Lung (tissue), 17 donors: ENCODE measurements at places on chromosomes 1 and 21.

- H3K4me3 ChIP-seq: peak within 1 kb of the TSS; percentile 92
- peak within 1 kb of the TSS; percentile 91 for H3K27ac ChIP-seq
- H3K4me1 ChIP-seq: peaks cover 18% of the 10 kb centered on the region
- H3K36me3 ChIP-seq: peaks cover 16% of the 10 kb centered on the region
Observed at GRCh38 chr1:145858901-145859490, at the start of gene PIAS3. Gene PIAS3 (minus strand): TSS chr1:145859081. CDS start chr1:145858990, 91 bp downstream.

DNA sequence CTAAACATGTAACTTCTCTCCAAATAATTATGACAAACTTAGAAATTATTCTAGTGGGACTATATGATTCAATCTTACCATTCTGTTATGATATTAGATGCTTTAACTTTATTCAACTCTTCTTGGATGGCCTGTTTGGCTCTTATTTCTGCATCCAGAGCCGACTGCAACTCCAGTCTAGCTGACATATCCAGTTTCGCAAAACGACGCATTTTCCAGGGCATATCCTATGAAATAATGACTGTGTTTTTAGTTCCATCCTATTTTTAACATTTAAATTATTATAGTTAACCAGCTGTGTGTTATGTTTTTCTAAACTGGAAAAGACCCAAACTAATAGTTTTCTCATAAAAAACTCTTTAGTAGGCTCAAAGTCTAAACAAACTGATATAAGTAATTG is 133.7 kb downstream of the COQ8A start:
- H3K36me3 ChIP-seq: peaks cover 1% of the 10 kb centered on the region
- H3K4me1 ChIP-seq: no peaks in the 10 kb centered on the region
- no peaks in the 10 kb centered on the region for H3K27me3 ChIP-seq

GRCh38 chr21:44601596-44602462 is 1.4 kb downstream of the KRTAP10-7 start:
- no peaks in the 10 kb centered on the region for H3K4me1 ChIP-seq
- H3K27ac ChIP-seq: no peak overlapping the region
- H3K36me3 ChIP-seq: no peaks in the 10 kb centered on the region
- H3K4me3 ChIP-seq: no peak overlapping the region
- no peaks in the 10 kb centered on the region for H3K27me3 ChIP-seq

DNA sequence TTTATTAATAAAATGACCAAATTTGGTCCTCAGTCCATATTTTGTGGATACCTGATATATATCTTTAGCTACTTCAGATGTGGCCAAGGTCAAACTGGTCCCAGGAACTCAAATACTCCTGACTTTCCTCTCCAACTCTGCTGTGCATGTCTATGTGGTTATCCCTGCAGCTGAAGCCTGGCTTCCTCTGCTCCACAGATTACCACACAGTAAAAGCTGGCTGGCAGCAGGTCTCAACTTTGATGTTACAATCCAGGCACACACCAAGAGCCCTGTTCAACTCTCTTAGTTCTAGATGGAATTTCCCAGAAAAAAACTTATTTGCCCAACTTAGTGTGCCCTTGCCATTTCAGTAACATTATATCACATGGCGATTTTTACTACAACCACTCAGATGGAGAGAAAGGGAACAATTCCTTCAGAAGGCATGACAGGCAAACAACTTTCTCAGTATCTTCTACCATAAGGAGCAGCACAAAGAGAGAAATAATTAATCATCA is 479.5 kb downstream of the PLPP3 start:
- H3K27me3 ChIP-seq: no peaks in the 10 kb centered on the region
- no peak overlapping the region for H3K27ac ChIP-seq
- no peak overlapping the region for H3K4me3 ChIP-seq
- no peaks in the 10 kb centered on the region for H3K36me3 ChIP-seq
- no peak for DNase-seq
- H3K4me1 ChIP-seq: peaks cover 6% of the 10 kb centered on the region

GRCh38 chr1:76871355-76871974 is 4.2 kb downstream of the ST6GALNAC5 start:
- no peak overlapping the region for H3K4me3 ChIP-seq
- H3K27me3 ChIP-seq: peaks cover 19% of the 10 kb centered on the region

GRCh38 chr1:40042341-40042740 is 1.8 kb downstream of the CAP1 start:
- peak overlapping the region; percentile 8 for H3K4me3 ChIP-seq
- peak overlapping the region; percentile 20 for H3K27ac ChIP-seq
- H3K36me3 ChIP-seq: peaks cover 6% of the 10 kb centered on the region
- no peaks in the 10 kb centered on the region for H3K27me3 ChIP-seq

- no peak for DNase-seq
- H3K4me3 ChIP-seq: no peak overlapping the region
- no peaks in the 10 kb centered on the region for H3K4me1 ChIP-seq
- H3K27ac ChIP-seq: no peak overlapping the region
Observed at GRCh38 chr21:26106562-26106961, 64.0 kb downstream of the APP start.

DNA sequence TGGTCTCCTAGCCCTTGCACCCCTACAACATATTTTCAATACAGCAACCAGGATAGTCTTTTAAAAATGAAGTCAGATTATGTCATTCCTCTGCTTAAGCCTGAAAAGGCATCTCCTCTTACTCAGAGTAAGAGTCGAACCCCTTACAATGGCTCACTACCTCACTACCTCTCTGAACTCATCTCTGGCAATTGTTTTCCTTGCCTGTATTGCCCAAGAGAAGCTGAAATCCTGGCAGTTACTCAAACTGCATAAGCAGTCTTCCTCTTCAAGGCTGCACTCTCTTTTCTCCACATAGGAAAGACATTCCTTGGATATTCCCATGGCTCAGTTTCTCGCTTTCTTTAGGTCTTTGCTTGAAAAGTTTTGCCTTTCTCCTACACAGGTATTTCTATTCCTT is 22.7 kb downstream of the CLDN8 start:
- H3K36me3 ChIP-seq: no peaks in the 10 kb centered on the region
- H3K4me1 ChIP-seq: no peaks in the 10 kb centered on the region
- H3K4me3 ChIP-seq: no peak overlapping the region
- no peak overlapping the region for H3K27ac ChIP-seq

DNA sequence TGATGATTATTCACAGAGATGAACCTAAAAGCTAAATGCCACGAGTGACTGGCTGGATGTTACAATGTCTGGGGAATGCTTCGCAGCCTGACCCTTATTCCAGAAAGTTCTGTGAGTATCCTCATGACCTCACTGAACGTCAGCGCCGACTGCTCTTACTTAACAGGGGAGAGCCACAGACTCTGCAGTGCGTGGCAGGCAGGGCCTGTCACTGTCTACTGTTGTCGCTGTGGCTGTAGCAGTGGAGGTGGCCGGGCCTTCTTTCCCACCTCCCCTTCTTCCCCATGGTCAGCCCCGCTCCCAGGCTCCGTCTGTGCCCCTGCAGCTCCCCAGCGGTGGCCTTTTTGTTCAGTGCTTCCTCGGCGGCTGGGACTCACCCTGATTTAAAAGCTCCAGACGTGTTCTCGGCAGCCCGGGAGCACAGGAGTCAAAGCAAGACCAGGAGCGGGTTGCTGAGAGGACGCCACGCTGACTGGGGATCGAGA is 52.2 kb upstream of the TARBP1 start:
- H3K27me3 ChIP-seq: no peaks in the 10 kb centered on the region
- H3K27ac ChIP-seq: peak overlapping the region; percentile 96
- no peak overlapping the region for H3K4me3 ChIP-seq

DNA sequence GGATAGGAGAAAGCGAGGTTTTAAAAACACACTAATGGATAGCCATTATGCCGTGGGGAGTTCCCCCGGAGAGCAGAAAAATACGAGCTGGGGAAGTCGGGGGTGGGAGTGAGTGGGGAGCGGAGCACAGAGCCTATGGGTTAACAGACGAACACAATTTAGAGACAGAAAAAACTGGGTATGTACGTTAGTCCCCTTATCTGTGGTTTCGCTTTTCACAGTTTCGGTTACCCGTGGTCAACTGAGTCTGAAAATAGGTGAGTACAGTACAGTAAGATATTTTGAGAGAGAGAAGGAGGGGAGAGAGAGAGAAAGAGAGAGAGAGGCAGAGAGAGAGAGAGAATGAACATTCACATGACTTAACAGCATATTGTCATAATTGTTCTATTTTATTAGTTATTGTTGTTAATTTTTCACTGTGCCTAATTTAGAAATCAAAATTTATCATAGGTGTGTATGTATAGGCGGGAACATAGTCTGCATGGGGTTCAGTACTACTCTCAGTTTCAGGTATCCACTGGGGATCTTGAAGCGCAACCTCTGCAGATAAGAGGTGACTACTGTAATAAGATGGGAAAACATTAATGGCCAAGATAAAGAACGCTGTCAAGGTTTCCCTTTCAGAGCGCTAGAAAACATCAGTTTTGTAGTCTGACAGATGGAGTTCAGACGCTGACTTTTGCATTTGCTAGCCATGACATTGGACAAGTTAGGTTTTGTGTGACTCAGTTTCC is 125.6 kb upstream of the LMO4 start:
- H3K4me3 ChIP-seq: no peak overlapping the region
- no peaks in the 10 kb centered on the region for H3K36me3 ChIP-seq
- DNase-seq: no peak

DNA sequence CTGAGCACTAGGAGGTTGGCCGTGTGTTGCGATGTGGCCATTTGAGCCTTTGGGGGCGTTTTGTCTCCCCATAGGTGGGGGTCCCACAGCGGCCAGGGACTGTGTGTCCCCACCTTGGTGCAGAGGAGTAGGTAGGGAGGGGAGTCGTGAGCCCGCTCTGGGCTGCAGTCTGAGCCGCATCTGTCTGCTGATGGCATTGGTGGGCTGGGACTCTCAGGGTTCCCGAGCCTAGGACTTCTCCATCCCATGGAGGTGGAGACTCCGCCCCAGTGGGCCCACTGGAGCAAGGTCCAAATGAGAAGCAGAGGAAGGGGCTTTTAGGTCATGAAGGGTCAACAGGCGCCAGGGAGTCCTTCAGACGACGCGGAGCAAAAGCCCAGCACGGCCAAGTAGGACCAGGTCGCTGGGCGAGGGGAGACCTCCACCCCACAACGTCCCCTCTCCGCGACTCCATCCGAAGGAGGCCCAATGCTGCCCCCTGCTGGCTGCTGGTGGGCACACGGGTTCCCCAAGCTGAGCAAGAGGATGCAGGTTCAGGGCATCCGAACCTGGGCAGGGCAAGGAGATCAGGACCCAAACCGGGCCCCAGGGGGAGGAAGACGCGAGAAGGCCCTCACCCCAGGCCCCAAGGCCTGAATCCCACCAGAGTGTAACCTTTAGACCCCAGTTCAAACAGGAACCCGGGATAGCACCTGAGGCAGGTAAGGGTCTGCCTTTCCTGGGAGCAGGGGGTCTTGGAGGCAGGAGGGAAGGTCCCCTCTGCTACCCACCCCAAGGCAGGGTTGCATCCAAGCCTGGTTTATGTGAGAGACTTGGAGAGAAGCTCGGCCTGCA is 14.9 kb downstream of the TTC34 start:
- H3K36me3 ChIP-seq: no peaks in the 10 kb centered on the region
- peak; percentile 14 for DNase-seq

GRCh38 chr21:44947930-44948331 is 8.1 kb downstream of the SLX9 start:
- no peaks in the 10 kb centered on the region for H3K27me3 ChIP-seq
- peaks cover 3% of the 10 kb centered on the region for H3K4me1 ChIP-seq
- peak overlapping the region; percentile 83 for H3K27ac ChIP-seq
- peaks cover 10% of the 10 kb centered on the region for H3K36me3 ChIP-seq
- DNase-seq: no peak
- no peak overlapping the region for H3K4me3 ChIP-seq

DNA sequence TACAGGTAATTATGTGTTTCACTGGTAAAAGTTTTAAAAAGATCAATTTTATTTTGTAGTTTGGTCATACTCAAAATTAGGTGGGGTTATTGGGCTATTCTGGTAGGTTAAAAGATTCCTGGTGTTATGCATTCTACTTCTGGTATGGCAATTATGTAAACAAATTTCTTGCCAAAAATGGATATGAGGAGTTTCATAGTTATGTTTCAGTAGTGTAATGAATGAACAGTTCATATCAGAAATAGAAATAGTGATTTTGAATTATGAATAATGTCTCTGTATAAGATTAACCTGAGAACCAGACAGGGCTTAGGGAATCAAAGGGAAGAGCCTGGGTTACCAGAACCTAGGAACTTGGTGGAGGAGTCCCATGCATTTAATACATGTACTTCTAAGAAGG is 15.9 kb downstream of the ATF6 start:
- H3K27me3 ChIP-seq: no peaks in the 10 kb centered on the region
- no peak overlapping the region for H3K4me3 ChIP-seq
- no peak for DNase-seq
- H3K4me1 ChIP-seq: no peaks in the 10 kb centered on the region

DNA sequence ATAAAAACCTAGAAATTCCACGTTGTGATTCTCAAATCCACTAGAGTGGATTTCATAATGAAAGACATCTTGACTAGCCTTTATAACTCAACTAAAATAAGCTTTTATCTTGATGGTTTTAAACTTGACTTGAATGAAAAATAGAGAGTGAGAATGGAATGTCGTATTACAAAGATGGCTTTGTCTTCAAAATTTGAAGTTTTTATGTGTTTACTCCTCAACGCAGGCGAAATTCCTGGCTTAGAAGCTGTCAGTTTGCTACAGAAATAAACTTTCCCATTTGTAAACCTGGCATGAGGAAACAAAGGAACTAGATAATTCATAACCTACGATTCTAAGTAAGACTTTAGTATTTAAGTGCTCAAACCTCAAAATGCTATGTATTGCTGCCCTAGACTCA is 90.0 kb upstream of the KRTAP19-8 start:
- peak; percentile 33 for DNase-seq
- H3K4me1 ChIP-seq: no peaks in the 10 kb centered on the region

DNA sequence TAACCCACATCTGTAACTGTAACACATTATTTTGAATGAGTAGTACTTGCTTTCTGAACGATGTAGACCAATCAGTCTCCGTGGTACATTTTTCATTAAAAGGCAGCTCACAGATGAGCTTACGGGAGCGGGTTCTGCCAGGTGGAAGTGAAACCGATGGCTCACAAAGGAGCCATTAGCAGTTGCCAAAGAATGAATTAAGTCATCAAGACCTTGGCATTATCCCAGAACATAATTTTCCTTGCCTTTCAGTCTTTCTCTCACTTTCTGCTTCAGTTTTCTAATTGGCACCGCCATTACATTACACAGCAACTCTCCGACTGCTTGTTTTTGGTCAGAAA is 33.5 kb upstream of the UTS2 start:
- no peak overlapping the region for H3K27ac ChIP-seq
- H3K36me3 ChIP-seq: no peaks in the 10 kb centered on the region
- DNase-seq: no peak
- H3K4me1 ChIP-seq: no peaks in the 10 kb centered on the region
- H3K27me3 ChIP-seq: no peaks in the 10 kb centered on the region
- no peak overlapping the region for H3K4me3 ChIP-seq

DNA sequence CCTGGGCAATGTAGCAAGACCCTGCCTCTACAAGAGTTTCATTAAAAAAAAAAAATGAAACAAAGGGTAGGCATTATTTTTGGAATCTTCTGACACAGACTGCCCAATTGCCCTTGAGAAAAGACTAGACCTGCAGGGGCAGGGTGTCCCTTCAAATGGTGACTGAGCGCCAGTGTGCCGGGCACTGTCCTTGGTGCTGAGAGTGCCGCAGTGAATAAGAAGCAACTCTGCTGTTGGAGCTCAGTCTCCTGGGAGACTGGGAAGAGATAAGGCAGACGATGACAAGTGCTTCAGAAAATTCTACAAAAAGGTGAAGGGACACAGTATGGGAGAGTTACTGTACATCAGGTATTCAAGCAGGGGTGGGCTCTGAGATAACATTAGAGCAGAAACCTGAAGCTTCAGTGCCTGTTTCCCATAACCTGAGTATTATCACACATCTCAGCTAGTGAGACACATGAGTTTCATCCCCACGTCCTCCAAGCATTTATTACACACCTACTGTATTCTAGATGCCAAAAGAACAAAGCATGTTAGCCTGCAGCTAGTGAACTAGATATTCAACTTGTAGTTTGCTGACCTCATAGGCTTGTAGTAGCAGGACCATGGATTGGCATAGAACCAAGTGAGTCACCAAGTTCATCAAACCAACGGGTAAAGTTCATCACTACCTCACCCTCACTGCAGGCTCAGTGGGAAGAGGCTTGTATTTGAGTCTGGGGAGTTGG is 18.4 kb upstream of the RPL11 start:
- H3K27ac ChIP-seq: no peak overlapping the region
- no peaks in the 10 kb centered on the region for H3K4me1 ChIP-seq
- H3K27me3 ChIP-seq: no peaks in the 10 kb centered on the region
- no peak overlapping the region for H3K4me3 ChIP-seq
- H3K36me3 ChIP-seq: no peaks in the 10 kb centered on the region
